ENCODE measurements at places on chromosomes 6 and 20. TPM values are rescaled to one million over a fixed set of nuclear protein-coding genes. Genes with fewer than 3 reads are reported as not detected.

Gene C6orf15
- polyA plus RNA-seq: not detected

Gene TXNDC5
- 94.4 TPM for polyA plus RNA-seq

Gene ZSCAN31
- polyA plus RNA-seq: 11.0 TPM

Gene CLPSL1
- not detected for polyA plus RNA-seq

Gene BLTP3A
- 16.3 TPM for polyA plus RNA-seq

Gene PRSS35
- polyA plus RNA-seq: not detected

Gene FAM83C
- not detected for polyA plus RNA-seq

Gene DLK2
- 2.0 TPM for polyA plus RNA-seq

Gene C6orf132
- 9.3 TPM for polyA plus RNA-seq

Gene POU5F1
- 0.81 TPM for polyA plus RNA-seq

Gene RNASET2
- 14.1 TPM for polyA plus RNA-seq

Gene TFAP2A
- 0.46 TPM for polyA plus RNA-seq
